ENCODE measurements at places on chromosomes 5 and 9.

DNA sequence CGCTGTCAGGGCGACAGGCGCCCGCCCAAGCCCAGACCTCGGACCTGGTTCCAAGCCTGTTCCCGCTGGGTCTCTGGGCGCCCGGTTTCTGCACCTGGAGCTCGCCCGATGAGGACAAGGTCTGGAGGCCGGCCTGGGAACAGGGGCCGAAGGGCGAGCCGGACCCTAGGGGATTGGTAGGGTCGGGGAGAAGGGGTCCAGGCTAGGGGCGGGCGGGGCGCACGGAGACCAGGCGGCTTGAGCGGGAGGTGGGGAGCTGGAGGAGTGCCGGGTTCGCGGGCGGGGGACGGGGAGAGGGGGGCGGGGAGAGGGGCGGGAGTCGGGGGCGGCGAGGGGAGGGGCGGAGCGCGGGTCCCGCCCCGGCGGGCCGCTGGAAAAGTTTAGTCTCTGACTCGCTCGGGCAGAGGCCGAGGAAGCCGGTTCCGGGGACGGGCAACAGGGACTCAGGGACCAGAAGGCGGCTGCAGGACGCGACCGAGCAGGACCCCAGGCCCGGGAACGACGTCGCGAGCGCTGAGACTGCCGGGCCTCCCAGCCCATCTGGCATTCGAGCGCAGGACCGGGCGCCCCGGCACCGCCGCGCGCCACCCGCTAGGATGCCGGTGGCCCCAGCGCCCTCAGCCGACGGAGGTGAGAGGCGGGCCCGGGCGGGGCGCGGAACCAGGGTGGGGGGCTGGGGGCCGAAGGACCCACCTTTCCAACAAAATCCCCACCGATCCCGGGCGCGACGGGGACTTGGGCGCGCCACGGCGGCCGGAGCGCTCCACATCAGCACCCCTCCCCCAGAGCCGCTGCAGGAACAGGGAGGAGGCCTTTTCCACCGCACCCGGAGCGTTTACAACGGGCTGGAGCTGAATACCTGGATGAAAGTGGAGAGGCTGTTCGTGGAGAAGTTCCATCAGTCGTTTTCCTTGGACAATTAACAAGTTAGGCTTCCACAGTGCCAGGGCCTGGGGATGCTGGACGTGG, at the start of gene S1PR3:
TSS of gene S1PR3 (plus strand) at position 403 of the 969 bp plus-strand sequence. CDS start 9,733 bp downstream, outside the sequence.
- no peak for DNase-seq

GRCh38 chr5:159218595-159219023, 9.3 kb upstream of the RNF145 start:
- DNase-seq, result no peak

- no peak for DNase-seq
Measured at GRCh38 chr5:67543720-67544270, 347.2 kb upstream of the CD180 start.

DNA sequence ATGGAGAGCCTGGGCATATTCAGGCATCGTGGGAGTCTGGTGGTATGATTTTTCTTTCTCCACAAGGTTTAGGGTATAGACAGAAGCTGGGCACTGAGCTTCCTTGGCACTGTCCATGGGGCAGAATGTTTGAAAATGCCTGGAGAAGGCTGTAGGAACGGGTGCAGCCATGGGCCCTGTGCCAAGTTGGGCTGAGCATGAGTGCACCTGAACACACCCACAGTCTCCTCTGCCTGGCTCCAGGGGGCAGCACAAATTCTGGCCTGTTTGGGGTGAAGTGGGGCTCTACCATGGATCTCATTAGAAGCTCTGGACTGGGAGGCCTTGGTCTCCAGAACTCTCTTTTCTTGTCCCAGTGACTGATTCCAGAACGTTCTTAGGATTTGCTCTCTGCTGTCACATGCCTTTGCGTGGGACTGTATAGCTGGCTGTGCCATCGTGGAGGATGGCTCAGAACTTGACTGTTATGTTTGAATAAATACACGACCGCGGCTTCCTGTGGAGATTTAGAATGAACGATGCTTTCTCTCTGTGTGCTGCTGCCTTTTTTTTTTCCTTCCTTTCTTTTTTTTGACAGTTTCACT, 229.8 kb downstream of the FANCC start:
- DNase-seq, result no peak

DNA sequence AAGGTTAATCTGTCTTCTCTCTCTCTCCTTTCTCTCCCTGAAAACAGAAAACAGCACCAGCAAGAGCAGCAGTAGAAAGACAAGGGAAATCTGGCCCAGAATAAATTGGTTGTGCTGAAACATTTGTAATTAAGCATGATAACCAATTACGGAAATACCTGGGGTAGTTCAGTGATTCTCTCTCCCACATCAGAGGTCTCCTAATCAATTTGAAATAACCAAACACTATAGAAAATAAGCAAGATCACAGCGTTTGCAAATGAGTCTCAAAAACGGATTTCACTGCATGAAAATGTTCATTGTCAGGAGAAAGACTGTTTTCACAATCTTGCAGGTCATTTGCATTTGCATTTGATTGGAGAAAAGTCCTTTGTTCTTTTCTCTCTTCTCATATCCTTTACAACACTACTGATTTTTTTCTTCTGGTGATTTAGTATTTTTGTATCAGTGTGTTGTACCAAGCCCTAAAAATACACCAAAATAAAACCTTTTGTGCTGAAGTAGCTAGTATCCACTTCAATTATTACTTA, 36.8 kb upstream of the CDH6 start:
- DNase-seq, result no peak

GRCh38 chr5:161600156-161600555, 53.6 kb upstream of the GABRB2 start:
- no peak for DNase-seq

DNA sequence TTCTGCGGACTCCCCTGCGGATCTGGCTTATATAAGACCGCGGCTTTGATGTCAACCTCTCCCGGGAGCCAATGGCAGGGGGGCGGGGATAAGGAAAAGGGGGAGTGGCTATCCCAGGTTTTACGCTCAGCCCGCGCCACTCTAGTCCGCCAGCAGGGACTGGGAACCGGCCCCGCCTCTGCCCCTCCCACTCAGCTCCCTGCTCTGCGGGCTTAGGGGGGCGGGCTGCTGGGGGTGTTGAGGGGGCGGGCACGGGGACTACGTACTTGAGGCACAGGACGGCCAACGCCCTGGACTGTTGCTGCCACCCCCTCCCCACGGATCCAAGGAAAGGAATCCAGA, at the start of gene HAND1:
TSS of gene HAND1 (minus strand) at position 4 of the 342 bp plus-strand sequence. CDS start 219 bp downstream, outside the sequence.
- no peak for DNase-seq

DNA sequence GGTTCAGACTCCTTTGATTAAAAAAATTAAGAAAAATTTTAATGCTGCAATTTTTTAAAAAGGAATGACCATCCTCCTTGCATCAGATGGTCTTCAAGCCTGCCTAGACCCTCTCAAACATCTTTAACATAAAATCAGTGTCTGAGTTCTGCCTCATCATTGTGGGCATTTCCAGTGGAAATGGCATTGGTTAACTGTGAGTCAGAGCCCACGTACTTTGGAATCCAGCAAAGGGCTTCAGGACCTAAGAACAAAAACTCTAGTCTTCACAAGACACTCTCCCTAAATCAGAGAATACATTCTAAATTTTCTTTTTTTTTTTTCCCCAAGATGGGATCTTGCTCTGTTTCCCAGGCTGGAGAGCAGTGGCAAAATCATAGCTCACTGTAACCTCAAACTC, 9.4 kb upstream of the C5orf15 start:
- DNase-seq, result no peak

DNA sequence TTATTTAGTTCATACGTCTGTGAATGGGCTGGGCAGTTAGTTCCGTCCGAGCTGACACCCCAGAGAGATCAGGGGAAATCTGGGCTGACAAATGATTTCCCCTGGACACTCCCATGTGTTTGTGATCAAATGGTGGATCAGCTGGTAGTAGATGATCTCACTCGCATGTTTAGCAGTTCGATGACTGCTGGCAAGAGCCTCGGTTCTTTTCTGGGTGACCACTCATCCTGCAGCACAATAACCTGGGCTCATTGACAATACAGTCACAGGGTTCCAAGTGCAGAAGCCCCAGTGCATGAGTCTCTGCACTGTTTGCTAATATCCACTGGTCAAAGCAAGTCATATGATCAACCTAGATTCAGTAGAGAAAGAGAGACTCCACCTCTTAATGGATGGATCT, 155.9 kb downstream of the NR2F1-AS1 start:
- no peak for DNase-seq

DNA sequence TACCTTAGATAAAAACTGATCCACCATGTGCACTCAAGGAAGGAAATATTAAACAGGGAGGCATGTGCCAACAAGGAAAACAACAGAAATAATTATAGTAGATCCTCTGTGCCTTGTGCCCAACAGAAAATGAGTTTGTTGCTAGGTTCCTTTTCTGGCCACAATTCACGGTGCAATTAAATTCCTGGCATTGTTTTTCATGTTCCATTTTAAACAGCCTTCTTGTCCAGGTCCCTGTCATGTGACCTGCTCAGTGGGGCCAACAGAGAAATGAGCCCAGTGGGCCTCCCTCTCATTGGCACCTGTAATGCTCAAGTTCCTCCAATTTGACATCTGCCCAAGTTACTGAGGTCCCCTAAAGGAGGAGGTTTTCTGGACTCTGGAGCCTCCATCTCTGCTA, 56.5 kb downstream of the SPOCK1 start:
- no peak for DNase-seq

- DNase-seq, result no peak
Measured at GRCh38 chr9:114314881-114315722, 7.8 kb upstream of the ORM1 start.

GRCh38 chr5:132467287-132467984, 23.1 kb downstream of the IRF1 start:
- no peak for DNase-seq

- DNase-seq, result no peak
Measured at GRCh38 chr5:19369048-19369447, 619.0 kb downstream of the CDH18 start.

DNA sequence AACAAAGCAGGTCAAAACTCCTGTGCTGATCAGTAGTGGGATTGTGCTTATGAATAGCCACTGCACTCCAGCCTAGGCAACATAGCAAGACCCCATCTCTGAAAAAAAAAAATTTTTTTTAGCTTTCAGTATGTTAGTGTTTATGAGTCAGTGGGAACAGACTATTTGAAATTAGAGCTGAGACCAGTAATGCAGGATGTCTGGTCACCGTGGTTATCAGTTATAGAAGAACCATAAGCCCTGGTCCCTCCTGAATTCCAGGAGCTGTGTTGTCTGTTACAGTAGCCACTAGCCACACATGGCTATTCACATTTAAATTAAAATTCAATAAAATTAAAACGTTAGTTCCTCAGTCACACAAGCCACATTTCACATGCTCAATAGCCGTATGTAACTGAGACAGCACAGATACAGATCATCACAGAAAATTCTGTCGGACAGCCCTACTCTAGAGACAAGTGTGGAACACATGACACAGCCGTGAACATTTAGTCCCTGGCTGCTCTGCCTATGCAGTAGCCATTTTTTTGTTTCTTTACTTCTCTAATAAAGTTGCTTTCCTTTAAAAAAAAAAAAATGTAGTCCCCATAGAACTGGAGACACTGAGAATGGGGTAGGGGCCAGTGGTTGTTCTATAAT, 96.1 kb upstream of the SAP30L start:
- DNase-seq, result no peak

GRCh38 chr9:125906893-125907292, 159.7 kb downstream of the PBX3 start:
- DNase-seq, result no peak

DNA sequence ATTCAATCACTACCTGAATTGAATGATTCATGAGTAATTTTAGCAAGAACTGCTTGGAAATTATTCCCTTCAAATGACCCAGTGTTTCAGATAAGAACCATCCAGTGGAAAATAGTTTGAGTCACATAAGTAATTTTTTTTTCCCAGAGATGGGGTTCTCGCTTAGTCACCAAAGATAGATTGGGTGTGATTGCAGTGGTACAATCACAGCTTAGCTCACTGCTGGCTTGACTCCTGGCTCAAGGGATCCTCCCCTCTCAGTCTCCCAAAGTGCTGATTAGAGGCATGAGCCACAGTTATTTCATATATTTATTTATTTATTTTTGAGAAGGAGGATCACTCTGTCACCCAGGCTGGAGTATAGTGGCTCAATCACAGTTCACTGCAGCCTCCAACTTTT, 574.5 kb upstream of the ARRDC3 start:
- no peak for DNase-seq

- DNase-seq, result no peak
Measured at GRCh38 chr9:35844628-35845270, 15.7 kb downstream of the TMEM8B start.

DNA sequence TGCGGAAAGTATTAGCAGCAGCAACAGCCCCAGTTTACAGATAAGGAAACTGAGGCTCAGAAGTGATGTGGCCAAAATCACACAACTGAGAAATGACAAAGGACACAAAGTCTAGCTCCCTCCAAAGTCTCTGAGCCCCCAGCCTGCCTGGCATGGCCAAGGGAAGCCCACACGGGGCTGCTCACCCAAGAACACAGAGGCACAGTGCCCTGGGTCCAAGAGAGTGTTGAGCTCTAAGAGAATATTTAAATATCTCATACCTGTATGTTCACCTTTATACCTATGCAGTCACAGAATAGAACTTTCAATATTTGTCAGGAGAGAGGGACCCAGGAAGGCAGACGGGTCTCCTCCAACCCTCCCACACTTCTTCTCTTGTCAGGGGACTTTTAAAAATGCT, 16.6 kb downstream of the VAV2 start:
- DNase-seq, result no peak

DNA sequence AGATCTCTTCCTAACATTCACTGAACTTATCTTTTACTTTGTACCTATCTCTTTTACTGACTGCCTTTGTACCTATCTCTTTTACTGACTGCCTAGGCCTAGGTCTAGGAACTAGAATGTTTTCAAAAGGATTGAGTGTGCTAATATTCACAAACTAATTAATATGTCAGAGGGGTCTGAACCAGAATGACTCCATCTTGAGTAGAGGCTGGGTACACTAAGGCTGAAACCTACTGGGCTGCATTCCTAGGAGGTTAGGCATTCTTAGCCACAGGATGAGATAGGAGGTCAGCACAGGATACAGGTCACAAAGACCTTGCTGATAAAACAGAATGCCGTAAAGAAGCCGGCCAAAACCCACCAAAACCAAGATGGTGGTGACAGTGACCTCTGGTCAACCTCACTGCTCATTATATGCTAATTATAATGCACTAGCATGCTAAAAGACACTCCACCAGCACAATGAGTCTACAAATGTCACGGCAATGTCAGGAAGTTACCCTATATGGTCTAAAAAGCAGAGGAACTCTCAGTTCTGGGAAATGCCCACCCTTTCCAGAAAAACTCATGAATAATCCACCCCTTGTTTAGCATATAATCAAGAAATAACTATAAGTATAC, 2.5 kb upstream of the RHOBTB3 start:
- DNase-seq, result no peak

- no peak for DNase-seq
Measured at GRCh38 chr5:169433221-169433651, 132.3 kb upstream of the SLIT3 start.

- no peak for DNase-seq
Measured at GRCh38 chr9:33823801-33824200, 6.8 kb downstream of the UBE2R2 start.

GRCh38 chr5:154583671-154584177, 105.7 kb upstream of the HAND1 start:
- no peak for DNase-seq

Data from stimulated activated CD8-positive, alpha-beta memory T cell treated with anti-CD3 and anti-CD28 coated beads, Interleukin-2, amount 100 ng/mL, for 48 hours (primary cell).